Right atrium auricular region (tissue), 2 donors: ENCODE measurements at places on chromosomes 6 and 20.
A peak's percentile ranks its signal among the peaks of the same experiment; 100 is the strongest.

DNA sequence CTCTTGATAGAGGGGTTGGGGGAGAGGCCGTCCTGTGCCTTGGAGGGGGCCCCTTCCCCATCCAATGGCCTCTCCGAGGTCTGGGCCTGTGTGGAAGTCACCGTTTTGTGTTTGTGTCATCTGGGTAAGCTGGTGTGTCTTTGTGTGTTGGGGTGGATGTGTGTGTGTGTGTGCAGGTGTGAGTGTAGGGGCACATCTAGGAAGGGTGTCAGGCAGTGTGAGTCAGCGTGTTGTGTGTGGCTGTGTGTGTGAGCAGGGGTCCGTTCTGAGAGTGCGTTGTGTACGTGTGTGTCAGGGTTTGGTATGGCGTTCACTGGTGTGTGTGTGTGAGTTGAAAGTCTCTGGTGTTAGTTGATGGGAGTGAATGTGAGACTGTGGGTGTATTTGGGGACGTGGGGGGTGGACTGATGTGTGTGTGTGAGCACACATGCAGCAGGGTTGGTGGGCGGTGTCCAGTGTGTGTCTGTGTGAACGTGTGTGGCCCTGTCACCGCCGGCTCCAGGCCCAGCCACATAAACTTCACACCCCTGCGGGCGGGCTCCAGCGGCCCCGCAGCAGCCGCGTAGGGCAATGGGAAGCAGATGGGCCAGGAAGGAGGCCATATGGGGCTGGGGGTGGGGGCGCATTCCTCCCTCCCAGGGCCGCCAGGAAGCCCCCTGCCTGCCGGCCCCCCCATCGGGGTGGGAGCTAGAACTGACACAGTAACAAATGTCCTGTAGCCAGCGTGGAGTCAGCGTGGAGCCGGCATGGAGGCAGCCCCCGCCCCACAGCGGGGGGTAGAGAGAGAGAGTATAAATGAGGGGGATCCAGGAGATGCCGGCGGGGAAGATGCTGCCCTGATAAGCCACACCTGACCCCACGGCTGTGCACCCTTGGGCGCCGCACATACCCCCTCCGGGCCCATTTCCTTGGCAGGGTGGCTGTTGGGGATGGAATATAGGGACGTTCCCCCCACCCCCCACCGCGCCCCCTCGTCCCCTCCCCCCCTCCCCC, 32.1 kb downstream of the SNAI1 start:
- H3K27me3 ChIP-seq: no peaks in the 10 kb centered on the region
- no peak overlapping the region for H3K4me3 ChIP-seq
- no peak for DNase-seq
- no peaks in the 10 kb centered on the region for H3K4me1 ChIP-seq
- H3K36me3 ChIP-seq: no peaks in the 10 kb centered on the region

DNA sequence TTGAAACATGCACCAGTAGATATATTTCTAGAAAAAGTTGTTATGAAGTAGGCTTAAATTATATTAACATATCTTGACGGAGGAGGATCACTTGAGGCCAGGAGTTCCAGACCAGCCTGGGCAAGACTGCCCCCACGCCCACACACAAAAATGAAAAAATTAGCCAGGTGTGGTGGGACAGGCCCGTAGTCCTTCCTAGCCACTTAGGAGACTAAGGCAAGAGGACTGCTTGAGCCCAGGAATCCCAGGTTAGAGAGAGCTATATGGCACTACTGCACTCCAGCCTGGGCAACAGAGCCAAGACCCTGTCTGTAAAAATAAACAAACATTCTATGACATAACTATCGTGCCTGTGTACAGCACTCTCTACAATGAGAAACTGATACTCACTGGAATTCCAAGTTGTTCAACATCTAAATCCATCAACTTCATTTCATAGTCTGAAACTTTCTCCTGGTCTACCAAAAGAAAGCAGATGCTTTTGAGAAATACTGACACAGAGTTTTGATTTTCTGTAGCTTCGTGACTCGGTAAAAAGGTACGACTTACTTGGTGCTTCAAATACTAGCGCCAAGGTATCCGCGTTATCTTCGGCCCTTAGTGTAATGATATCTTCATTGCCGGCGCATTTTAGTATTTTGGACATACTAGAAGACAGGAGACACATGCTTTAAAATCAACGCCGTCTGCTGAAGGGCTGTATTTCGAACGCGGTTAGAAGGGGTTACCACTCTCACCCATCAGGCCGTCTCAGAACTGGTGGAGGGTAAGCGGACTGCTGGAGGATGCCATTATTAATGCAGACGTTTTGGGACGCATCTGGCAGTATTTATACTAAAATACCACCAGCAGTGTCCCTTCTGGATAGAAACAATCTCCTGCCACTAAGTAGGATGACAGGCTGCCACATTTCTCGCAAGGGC, 1.3 kb downstream of the PCNA start:
- H3K4me3 ChIP-seq: peak overlapping the region; percentile 88
- no peaks in the 10 kb centered on the region for H3K27me3 ChIP-seq

- DNase-seq: no peak
- no peaks in the 10 kb centered on the region for H3K36me3 ChIP-seq
- H3K27ac ChIP-seq: no peak overlapping the region
- no peak overlapping the region for H3K4me3 ChIP-seq
Measured at GRCh38 chr6:4778086-4778485, 1.9 kb downstream of the CDYL start.

- H3K27me3 ChIP-seq: no peaks in the 10 kb centered on the region
- H3K4me3 ChIP-seq: no peak overlapping the region
- no peak for DNase-seq
- no peaks in the 10 kb centered on the region for H3K4me1 ChIP-seq
Measured at GRCh38 chr20:54502179-54502578, 26.8 kb downstream of the DOK5 start.

GRCh38 chr20:62486484-62486883, 10.7 kb upstream of the GATA5 start:
- H3K27me3 ChIP-seq: no peaks in the 10 kb centered on the region
- H3K4me3 ChIP-seq: no peak overlapping the region
- no peaks in the 10 kb centered on the region for H3K36me3 ChIP-seq
- peaks cover 76% of the 10 kb centered on the region for H3K4me1 ChIP-seq
- H3K27ac ChIP-seq: peak overlapping the region; percentile 86

DNA sequence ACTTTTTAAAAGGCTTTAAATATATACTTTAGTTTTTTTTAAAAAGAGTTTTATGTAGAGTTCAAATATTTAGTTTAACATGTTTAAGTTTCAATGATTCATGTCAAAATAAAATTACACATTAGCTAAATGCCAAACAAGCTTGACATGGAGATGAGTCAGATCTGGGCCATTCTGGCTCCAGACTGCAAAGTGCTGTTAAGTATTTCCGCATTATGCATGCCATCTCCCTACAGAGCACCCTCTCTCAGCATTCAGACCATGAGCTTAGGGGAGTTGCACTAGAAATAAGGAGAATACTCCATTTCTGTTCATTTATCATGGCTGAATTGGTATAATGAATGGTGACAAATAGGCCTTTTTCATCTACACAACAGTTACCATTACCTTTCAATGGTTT, 21.5 kb upstream of the HS3ST5 start:
- no peaks in the 10 kb centered on the region for H3K36me3 ChIP-seq
- H3K4me1 ChIP-seq: no peaks in the 10 kb centered on the region
- no peak overlapping the region for H3K27ac ChIP-seq
- H3K27me3 ChIP-seq: no peaks in the 10 kb centered on the region
- DNase-seq: no peak

GRCh38 chr6:42808492-42809483, 26.9 kb downstream of the BICRAL start:
- peak overlapping the region; percentile 32 for H3K27ac ChIP-seq
- no peak overlapping the region for H3K4me3 ChIP-seq
- no peaks in the 10 kb centered on the region for H3K36me3 ChIP-seq
- no peak for DNase-seq

DNA sequence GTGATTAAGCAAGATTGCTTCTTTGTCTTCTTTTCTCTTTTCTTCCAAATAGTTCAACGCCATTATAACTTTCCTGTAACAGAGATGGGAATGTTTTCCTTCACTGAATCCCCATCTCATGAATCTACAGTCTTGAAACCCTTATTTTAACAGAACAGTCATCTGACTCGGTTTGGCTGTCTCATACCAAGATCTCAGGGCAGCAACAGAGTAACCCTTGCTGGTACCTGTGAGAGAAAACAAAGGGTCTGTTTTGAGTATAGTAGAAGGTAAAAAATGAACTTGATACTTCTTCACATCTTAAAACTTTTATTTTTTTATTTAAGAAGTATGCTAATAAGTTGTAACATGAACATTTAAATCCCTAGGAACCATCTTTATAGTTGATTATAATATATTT, 19.6 kb upstream of the DSE start:
- H3K27ac ChIP-seq: no peak overlapping the region
- H3K4me1 ChIP-seq: peaks cover 21% of the 10 kb centered on the region
- no peaks in the 10 kb centered on the region for H3K36me3 ChIP-seq
- H3K4me3 ChIP-seq: no peak overlapping the region
- DNase-seq: no peak

GRCh38 chr20:35307666-35308653, 15.7 kb upstream of the FAM83C start:
- H3K27ac ChIP-seq: peak overlapping the region; percentile 55
- no peak overlapping the region for H3K4me3 ChIP-seq
- H3K27me3 ChIP-seq: no peaks in the 10 kb centered on the region
- peaks cover 8% of the 10 kb centered on the region for H3K36me3 ChIP-seq

GRCh38 chr6:34701199-34701598, 4.6 kb upstream of the ILRUN start:
- no peak for DNase-seq
- H3K4me3 ChIP-seq: no peak overlapping the region
- no peaks in the 10 kb centered on the region for H3K27me3 ChIP-seq

- H3K4me1 ChIP-seq: no peaks in the 10 kb centered on the region
- H3K36me3 ChIP-seq: peaks cover 6% of the 10 kb centered on the region
- no peaks in the 10 kb centered on the region for H3K27me3 ChIP-seq
- H3K4me3 ChIP-seq: no peak overlapping the region
- no peak overlapping the region for H3K27ac ChIP-seq
- no peak for DNase-seq
Measured at GRCh38 chr6:125859727-125860126, 69.0 kb downstream of the NCOA7 start.

DNA sequence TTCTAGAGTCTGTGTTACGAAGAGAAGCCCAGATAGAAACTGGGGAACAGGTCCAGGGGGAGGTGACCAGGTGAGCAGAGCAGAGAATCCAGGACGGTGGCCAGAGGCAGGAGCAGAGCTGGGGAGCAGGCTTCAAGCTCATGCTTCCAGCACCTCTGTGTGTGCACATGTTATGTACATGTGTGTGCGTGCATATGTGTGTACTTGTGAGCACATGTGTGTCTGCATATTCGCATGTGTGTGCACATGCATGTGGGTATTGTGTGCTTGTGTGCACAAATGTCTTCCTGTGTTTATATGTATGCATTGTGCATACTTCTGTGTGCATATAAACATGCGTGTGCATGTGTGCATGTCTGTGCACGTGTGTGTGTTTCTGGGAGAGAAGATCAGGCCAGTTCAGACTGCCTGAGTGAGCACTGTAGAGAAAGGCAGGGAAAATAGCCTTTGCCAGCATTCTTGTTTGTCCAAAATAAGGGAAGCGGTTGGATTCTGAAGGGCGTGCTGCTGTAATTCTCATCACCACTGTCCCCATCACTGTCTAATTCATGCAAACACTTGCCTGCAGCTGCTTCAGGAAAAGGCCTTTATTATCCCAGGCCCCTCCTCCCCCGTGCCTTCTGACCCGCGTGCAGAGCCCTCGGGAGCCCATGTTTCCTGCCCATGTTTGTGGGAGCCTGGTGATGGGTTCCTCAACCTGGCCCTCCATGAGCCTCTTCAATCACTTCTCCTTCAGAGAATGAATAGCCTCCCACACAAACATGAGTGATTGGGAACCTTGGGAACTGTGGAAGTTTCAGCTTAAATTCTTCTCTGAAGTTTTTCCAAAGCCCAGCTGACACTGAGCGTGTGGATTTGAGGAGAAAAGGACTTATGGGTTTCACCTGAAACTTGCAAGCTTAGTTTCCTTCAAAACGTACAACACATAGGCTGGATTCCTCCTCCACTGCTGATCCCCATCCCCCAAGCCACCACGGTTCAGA, 161.7 kb upstream of the AFDN start:
- no peak overlapping the region for H3K27ac ChIP-seq
- no peak overlapping the region for H3K4me3 ChIP-seq
- no peaks in the 10 kb centered on the region for H3K36me3 ChIP-seq
- no peaks in the 10 kb centered on the region for H3K4me1 ChIP-seq

GRCh38 chr20:13061381-13061780, 52.6 kb downstream of the SPTLC3 start:
- no peaks in the 10 kb centered on the region for H3K36me3 ChIP-seq
- no peak overlapping the region for H3K27ac ChIP-seq
- H3K27me3 ChIP-seq: no peaks in the 10 kb centered on the region
- no peaks in the 10 kb centered on the region for H3K4me1 ChIP-seq

GRCh38 chr20:21238818-21239536, 64.2 kb upstream of the XRN2 start:
- H3K4me3 ChIP-seq: no peak overlapping the region
- no peaks in the 10 kb centered on the region for H3K36me3 ChIP-seq
- H3K27me3 ChIP-seq: no peaks in the 10 kb centered on the region

GRCh38 chr20:58001381-58001780, 227.1 kb downstream of the ANKRD60 start:
- no peak for DNase-seq
- no peak overlapping the region for H3K27ac ChIP-seq
- peaks cover 34% of the 10 kb centered on the region for H3K4me1 ChIP-seq
- no peaks in the 10 kb centered on the region for H3K36me3 ChIP-seq

- H3K36me3 ChIP-seq: no peaks in the 10 kb centered on the region
- H3K4me3 ChIP-seq: no peak overlapping the region
- H3K27ac ChIP-seq: no peak overlapping the region
- peaks cover 14% of the 10 kb centered on the region for H3K4me1 ChIP-seq
- no peaks in the 10 kb centered on the region for H3K27me3 ChIP-seq
Measured at GRCh38 chr6:14822679-14823078, 423.2 kb upstream of the JARID2 start.

- H3K27ac ChIP-seq: peak overlapping the region; percentile 26
- no peaks in the 10 kb centered on the region for H3K27me3 ChIP-seq
- H3K4me1 ChIP-seq: peaks cover 41% of the 10 kb centered on the region
- no peak for DNase-seq
Measured at GRCh38 chr6:3724451-3725144, 26.9 kb downstream of the PXDC1 start.

DNA sequence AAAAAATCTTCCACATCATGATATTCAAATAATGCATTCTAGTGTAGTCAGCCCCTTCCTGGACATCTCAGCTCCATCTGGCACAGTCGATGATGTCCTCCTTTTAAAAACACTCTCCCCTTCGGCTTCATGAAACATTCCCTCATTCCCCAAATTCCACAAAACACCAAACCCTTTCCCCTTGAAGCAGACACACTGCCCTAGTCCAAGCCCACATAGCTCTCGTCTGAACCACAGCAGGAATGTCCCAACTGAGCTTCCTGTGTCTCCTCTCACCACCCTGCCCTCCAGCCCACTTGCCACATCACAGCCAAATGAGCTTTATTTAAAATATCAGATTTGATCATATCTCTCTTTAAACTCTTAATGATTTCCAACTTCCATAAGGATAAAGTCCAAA, 106.4 kb upstream of the CARMIL1 start:
- no peak overlapping the region for H3K4me3 ChIP-seq
- no peak overlapping the region for H3K27ac ChIP-seq
- no peak for DNase-seq
- H3K27me3 ChIP-seq: no peaks in the 10 kb centered on the region

GRCh38 chr6:157145656-157146285, 177.5 kb downstream of the TMEM242 start:
- DNase-seq: no peak
- H3K27ac ChIP-seq: peak overlapping the region; percentile 9
- no peak overlapping the region for H3K4me3 ChIP-seq
- peaks cover 58% of the 10 kb centered on the region for H3K4me1 ChIP-seq

GRCh38 chr6:169092375-169092774, 161.3 kb downstream of the THBS2 start:
- no peaks in the 10 kb centered on the region for H3K27me3 ChIP-seq
- H3K4me1 ChIP-seq: no peaks in the 10 kb centered on the region
- no peak for DNase-seq
- no peak overlapping the region for H3K27ac ChIP-seq
- no peak overlapping the region for H3K4me3 ChIP-seq
